ENCODE measurements at places on chromosomes 2 and 18.

GRCh38 chr2:191170301-191170636 lies 19.5 kb upstream of the STAT4 start:
- DNase-seq: no peak

DNA sequence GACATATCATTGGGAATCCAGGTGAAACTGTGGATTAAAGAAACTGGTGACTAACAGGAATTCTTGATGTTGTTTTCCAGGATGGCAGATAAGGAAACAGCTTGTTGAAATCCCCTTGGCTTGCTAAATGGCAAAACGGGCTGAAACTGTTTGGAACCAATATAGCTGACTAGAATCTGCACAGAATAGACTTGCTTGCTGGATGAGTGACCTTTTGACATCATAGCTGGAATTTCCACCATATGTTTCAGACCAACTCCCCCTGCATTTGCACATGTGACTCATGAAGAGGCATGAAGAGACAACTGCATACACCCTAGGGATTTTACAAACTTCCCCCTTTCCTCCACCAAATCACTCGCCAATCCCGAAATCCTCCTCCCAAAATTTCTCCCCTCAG lies 87.7 kb upstream of the LYPD1 start:
- DNase-seq: no peak

GRCh38 chr2:222264791-222265320 lies 33.9 kb downstream of the PAX3 start:
- DNase-seq: no peak

GRCh38 chr2:229832510-229832898 lies 89.3 kb downstream of the TRIP12 start:
- DNase-seq: no peak

DNA sequence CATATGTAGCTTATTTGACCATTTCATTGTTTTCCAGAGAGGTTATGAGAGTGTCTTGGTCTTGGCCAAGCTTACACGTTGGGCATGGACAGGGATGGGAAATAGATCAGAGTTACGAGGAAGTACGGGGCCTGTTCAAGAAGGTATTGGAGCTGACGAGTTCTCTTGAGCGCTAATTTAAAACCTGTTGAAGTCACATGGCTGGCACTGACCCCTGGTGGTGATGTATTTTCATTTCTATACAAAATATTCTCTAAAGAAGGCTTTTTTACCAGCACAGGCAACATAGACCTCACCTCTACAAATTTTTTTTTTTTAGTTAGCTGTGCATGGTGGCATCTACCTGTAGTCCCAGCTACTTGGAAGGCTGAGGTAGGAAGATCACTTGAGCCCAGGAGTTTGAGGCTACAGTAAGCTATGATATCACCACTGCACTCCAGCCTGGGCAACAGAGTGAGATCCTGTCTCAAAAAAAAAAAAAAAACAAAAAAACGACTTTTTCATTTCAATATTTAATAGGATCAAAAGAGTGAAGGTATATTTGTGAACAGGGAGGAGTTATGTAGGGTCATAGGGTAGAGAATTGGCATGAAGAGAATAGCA lies 19.6 kb downstream of the UGP2 start:
- DNase-seq: no peak

GRCh38 chr2:200616656-200617055 lies 30.8 kb downstream of the AOX1 start:
- DNase-seq: no peak

GRCh38 chr18:75104483-75104882 lies 104.5 kb downstream of the PTGR3 start:
- DNase-seq: no peak

DNA sequence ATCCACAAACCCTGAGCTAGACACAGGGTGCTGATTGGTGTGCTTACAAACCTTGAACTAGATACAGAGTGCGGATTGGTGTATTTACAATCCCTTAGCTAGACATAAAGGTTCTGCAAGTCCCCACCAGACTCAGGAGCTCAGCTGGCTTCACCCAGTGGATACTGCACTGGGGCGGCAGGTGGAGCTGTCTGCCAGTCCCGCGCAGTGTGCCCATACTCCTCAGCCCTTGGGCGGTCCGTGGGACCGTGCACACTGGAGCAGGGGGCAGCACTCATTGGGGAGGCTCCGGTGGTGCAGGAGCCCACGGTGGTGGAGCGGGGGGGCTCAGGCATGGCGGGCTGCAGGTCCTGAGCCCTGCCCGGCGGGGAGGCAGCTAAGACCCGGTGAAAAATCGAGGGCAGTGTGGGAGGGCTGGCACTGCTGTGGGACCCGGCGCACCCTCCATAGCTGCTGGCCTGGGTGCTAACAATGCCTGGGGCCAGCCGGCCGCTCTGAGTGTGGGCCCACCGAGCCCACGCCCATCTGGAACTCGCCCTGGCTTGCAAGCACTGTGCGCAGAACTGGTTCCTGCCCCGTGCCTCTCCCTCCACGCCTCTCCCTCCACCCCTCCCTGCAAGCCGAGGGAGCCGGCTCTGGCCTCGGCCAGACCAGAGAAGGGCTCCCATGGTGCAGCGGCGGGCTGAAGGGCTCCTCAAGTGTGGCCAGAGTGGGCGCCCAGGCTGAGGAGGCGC lies 75.6 kb downstream of the MOB4 start:
- DNase-seq: no peak

DNA sequence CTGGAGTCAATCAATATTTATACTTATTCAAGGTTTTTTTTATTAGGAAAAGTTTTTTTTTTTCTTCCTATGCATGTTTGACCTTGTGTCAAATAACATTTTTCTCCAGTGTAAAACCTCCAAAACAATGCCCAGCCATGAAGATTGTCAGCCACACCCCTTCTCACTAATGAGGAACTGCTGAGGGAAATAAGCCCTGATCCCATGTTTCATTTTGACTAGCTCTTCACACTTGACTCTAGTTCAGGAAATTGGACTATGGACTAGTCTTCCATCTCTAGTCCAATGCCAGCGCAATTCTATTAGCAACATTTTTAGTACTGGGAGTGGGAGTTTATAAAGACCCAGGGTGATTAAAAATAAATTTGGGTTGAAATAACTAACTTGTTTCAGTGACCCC lies 275.6 kb upstream of the CXCR4 start:
- no peak for DNase-seq

GRCh38 chr2:177252808-177253531 lies 11.6 kb downstream of the NFE2L2 start:
- DNase-seq: no peak

- DNase-seq: no peak
Measured at GRCh38 chr2:236662231-236663185, 92.9 kb downstream of the ACKR3 start.
